Left cardiac atrium (tissue), 4 donors: ENCODE measurements at places on chromosomes 4 and X. TPM values are rescaled to one million over a fixed set of nuclear protein-coding genes. Genes with fewer than 3 reads are reported as not detected.

NDST3 gene
- not detected for total RNA-seq

DNA sequence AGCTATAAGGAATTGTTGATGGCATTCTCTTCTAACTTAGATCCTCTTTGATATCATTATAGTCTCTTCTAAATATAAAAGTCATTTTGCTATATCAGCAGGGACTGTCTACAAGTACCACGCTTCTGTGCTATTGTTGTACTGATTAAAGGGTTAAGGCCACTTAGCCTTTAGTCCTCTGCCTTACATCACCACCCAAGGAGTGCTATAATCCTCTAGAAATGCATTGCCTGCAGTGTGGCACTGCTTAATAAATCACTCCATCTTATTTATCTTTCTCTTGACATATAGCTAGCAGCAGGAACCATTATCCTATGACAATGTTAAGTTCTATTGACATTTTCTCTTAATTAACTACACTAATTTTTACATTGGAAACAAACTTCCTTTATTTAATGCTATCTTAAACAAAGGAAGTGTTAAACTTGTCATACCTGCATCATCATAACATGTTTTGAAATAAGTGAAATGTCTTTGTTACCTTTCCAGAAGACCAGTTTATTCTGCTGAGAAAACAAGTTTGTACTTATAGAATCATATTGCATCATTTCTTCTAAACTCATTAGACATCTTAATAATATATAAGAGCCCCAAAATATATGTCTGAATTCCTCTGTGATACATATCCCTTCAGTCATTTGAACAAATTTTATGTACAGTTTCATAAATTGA, 360.9 kb upstream of the ATOH1 start:
- DNase-seq, result no peak

GRCh38 chrX:2516623-2517022, 15.8 kb upstream of the DHRSX start:
- no peak for DNase-seq

DNA sequence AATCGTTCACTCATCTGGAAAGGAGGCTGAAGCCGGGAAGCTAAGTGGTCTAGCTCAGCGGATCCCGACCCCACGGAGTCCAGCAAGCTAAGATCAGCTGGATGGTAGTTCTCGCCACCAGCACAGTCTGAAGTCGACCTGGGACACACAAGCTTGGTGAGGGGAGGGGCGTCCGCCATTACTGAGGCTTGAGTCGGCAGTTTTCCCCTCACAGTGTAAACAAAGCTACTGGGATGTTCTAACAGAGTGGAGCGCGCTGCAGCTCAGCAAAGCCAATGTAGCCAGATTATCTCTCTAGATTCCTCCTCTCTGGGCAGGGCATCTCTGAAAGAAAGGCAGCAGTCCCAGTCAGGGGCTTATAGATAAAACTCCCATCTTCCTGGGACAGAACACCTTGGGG, 555.4 kb downstream of the BCOR start:
- no peak for DNase-seq

- DNase-seq, result no peak
Observed at GRCh38 chr4:139557556-139558110, 1.6 kb upstream of the SETD7 start.

FAT4 gene
- 10.3 TPM for total RNA-seq
